T-helper 1 cell (primary cell): ENCODE measurements at places on chromosomes 6 and 20.

GRCh38 chr6:43772681-43773049, 2.7 kb downstream of the VEGFA start:
- peak; percentile 16 for DNase-seq

DNA sequence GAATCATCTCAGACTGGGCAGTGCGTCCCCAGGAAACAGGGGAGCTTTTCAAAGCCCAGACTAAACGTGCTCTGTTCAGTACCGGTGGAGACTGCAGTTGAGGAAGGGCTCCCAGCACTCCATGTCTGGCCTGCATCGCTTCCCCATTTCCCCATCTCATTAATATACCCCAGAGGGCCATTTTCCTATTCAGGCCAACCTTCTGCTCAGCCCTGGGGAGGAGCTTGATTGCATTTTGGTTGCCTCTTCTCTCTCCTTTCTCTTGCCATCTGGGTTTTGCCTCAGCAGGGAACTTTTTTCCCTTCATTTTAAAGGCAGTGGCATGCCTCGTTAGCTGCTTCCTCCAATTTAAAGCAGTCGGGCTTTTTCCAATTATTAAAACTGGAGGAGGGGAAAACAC, 394.3 kb upstream of the SOX4 start:
- no peak for DNase-seq

DNA sequence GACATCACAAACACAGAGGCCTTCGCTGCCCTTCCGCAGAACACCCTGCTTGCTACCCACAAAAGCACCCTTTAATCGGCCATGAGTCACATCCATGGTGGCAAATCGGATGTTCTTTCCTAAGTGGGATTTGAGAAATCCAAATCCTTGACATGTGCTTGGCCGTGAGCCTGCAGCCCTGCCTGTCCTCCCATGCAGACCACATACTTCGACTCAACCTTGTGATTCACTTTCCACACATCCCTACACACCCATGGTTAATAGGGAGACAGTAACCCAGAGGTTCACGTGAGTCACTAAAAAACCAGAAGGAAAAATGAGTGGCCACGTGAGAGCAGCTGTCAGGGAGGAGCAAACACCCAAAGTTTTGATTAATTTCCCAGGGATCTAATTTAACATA, 19.4 kb downstream of the RAMACL start:
- no peak for DNase-seq

DNA sequence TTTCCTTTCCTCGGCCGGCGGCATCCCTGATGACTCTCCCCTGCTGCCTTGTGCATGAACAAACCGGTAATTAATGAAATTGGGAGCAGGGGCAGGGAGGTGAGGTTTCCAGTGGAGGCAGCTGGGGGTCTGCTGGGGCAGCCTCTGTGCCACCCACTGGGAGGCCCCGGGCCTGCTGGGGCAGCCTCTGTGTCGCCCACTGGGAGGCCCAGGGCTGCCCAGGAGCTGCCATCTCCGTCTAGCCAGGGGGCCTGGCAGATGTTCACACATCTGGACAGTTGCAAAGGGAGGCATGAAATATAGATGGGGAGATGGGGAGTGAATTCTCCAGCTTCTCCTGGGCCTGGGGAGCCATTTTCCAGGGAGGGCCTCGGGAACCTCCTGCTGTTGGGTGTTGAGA, 33.8 kb downstream of the TOX2 start:
- DNase-seq = no peak

GRCh38 chr20:47326658-47327268, 29.7 kb downstream of the ZMYND8 start:
- DNase-seq = no peak

DNA sequence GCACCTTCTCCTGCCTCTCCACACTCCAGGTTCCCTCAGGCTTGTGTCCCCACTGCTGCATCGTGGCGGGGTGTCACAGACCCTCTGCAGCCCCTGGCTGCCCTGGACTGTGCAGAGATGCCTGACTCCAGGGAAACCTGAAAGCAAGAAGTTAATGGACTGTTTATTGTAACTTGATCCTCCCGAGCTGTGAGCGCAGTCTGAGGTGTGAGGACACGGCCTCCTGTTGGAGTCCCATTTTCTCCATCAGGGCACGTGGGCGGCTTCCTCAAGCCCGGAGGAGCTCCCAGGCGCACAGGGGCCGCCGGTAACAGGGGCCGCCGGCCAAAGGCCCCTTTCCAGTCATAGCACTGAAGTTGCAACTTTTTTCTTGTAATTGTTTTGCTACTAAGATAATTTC, 16.9 kb downstream of the RBM38 start:
- DNase-seq = no peak

- no peak for DNase-seq
Observed at GRCh38 chr6:8557014-8557748, 121.8 kb upstream of the SLC35B3 start.

GRCh38 chr20:43744151-43744611, 17.4 kb upstream of the GTSF1L start:
- DNase-seq = no peak

- no peak for DNase-seq
Observed at GRCh38 chr20:37526839-37527637, 638 bp downstream of the BLCAP start.

DNA sequence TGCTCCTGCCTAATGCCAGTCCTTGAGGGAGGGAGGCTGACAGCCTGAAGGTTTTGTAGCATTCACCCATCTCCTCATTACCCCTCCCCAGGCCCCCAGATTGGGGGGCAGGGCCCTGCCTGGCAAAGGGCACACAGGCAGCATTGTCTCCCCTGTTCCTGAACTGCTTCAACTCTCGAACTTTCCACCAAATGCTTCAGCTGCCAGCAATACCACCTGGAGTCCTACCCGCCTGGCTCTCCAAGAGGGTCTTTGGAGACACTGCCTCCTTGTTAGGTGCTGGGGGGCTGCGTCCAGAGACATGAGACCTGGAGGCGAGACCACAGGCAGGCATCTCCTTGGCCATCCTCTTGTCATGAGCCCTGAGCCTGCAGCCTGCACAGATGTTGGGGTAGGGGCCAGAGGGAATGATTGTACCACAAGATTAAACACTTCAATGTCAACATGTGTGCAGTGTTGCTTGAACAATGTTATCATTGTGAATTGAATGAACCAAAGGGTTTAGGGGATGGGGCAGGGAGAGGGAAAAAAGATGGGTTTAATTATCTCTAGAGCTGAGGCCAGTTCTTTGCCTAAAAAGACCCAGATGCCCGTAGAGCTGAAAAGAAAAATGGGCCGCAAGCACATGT, 25.0 kb downstream of the BMP7 start:
- DNase-seq = no peak

DNA sequence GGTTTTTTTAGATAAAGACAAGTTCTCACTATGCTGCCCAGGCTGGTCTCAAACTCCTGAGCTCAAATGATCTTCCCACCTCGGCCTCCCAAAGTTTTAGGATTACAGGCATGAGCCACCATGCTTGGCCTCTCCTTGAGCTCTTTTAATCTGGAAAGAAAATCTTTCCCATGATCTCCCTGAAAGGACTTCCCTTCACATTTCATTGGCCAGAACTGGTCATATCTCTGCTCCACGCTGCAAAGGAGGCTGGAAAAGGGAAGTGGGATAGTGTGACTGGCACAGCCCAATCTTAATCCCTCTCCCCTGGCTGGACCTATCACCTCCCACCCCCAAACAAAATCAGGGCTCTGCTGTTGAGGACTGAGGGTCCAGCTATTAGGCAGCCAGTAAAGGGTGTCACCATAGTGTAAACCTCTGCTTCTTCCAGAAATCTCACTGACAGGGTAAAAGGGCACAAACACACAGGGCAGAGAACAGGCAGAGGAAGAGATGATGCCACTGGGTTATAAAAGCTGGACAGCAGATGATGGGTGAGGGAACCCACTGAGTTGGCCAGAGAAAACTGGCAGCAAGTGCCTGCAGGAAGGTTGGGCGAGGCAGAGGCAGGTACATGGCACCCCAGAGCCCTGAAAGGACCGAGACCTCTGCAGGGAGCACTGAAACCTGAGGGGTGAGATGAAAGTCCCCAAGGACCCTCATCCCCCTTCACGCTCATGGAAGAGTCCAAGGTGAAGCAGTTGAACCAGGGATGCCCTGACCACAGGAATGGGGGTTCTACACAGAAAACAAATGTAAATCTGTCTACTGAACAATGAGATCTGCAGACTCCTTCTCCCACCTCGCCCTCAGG, 83.1 kb upstream of the PTPN1 start:
- no peak for DNase-seq

GRCh38 chr6:93567164-93567563, 147.8 kb upstream of the EPHA7 start:
- no peak for DNase-seq

- peak; percentile 80 for DNase-seq
Observed at GRCh38 chr6:32868257-32868788, 14.3 kb downstream of the PSMB9 start.

DNA sequence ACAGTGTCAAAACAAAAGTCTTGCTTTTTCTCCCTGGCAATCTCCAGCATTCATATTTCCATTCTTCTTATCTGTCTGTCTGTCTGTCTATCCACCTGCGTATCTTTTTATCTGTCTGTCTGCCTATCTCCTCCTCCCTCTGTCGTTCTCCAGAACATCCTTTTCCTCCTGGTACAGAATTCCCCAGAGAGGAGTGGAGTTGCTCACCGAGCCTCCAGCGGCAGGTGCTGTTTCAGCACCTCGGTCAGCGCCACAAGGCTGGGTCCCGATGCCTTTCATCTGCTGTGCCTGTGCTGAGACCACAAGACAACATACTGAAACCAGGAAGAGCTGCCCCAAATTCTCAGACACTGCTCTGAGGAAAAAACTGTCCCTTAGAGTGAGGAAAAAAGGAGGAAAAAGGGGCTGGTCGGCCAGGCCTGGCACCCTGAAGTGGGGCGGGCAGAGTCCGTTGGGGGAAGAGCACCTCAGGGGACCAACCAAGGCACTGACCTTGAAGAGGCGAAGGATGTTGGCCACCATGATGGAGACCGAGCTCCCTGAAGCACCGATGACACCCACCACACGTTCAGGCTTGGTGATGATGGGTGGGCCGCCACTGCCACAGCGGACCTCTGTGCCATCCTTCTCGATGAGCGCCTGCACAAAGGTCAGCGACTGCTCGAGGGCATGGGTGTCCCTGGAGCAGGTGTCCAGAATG, 13.3 kb downstream of the GRM4 start:
- no peak for DNase-seq

DNA sequence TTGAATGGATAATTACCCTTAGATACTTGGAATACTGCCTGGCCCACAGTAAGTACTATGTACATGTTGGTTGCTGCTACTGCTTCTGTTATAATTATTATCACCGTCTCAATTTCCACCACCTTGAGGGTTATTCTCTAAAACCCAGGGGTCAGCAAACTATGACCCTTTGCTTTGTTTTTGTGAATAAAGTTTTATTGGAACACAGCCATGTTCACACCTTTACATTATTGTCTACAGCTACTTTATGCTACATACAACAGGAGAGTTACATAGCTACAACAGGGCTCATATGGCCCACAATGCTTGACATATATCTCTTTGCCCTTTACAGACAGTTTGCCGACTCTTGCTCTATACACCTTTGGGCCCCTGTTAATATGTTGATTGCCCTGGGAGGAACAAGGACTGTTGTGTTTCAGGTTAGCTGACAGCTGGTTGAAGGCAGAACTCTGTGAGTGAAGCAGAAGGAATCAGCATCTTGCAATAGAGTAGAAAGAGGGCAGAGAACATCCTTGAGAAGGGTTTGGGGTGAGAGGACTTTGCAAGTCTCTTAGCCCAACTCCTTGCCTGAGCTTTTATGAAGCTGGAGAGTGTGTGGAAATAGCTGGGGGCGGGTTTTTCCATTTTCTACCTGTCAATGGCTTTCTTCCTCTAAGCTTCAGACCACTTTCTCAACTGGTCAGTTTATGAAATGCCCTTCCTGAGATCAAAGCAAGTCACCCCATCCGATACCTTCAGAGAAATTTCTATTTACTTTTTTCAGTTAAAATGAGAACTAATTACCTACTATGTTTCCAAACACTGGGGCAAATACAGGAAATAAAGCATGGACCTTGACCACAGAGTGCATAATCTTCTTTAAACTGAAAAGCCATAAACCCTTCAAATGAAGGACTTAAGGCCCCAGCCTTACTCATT, 3.5 kb upstream of the MEP1A start:
- no peak for DNase-seq

GRCh38 chr20:37907677-37908401, 4.9 kb downstream of the VSTM2L start:
- DNase-seq = no peak

- DNase-seq = no peak
Observed at GRCh38 chr6:116022841-116023445, 37.7 kb downstream of the FRK start.
